ENCODE measurements at places on chromosomes 7 and 10. TPM values are rescaled to one million over a fixed set of nuclear protein-coding genes. Genes with fewer than 3 reads are reported as not detected.

GRCh38 chr10:132967540-132967939 is 25.2 kb upstream of the CFAP46 start:
- no peaks in the 10 kb centered on the region for H3K36me3 ChIP-seq
- H3K4me1 ChIP-seq = peaks cover 7% of the 10 kb centered on the region
- H3K27me3 ChIP-seq = no peaks in the 10 kb centered on the region
- no peak overlapping the region for H3K4me3 ChIP-seq
- no peak overlapping the region for H3K27ac ChIP-seq
- DNase-seq = no peak

DNA sequence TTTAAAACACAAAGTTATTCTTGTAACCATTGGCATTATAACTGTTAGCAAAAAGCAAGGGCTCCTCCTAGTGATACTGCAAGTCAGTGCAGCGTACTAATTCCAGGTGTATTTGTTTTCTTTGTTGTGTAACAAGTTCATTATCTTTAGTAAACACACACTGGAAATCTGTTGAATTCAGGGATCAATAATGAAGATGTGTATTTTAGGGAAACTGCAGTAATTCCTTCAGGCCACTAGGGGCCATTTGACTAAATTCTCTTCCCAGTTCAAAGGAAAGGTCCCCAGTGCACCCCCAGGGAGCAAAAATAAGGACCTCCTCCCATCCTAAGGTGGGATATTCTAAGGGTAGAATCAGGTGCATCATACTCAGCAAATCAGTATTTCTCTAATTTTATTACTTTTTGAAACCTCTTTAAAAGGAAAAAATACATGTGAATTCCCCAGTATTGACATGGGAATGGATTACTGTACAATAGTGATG is 158.6 kb upstream of the LYZL1 start:
- no peak overlapping the region for H3K27ac ChIP-seq
- H3K4me3 ChIP-seq = no peak overlapping the region
- H3K36me3 ChIP-seq = no peaks in the 10 kb centered on the region

Gene ARHGAP22
- total RNA-seq = 10.7 TPM

DNA sequence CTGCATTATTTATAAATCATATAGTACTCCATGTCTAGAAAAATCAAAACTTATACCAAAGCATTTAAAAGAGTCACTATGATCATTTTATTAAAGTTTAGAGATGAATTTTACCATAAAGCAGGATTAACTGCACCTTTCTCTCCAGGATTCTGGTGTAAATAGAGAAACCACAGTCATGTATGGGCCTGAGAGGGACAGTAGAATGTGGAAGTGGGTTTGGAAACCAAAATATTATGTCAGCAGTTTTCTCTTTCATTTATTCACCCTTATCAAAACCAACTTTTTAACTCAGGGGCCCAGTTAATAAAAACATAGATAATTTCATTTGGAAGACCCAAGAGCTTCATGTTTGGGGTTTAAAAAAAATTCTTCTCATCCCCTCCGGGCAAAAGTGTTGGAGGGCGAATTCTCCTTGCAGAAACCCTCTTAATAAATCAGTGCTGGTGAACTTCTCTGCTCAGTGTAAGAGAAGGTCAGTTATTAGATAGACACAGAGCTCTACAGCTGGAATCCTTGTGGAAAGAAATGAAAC is 266.2 kb downstream of the CREB5 start:
- peaks cover 39% of the 10 kb centered on the region for H3K4me1 ChIP-seq
- no peak for DNase-seq
- H3K27me3 ChIP-seq = no peaks in the 10 kb centered on the region
- H3K27ac ChIP-seq = no peak overlapping the region
- no peak overlapping the region for H3K4me3 ChIP-seq

DNA sequence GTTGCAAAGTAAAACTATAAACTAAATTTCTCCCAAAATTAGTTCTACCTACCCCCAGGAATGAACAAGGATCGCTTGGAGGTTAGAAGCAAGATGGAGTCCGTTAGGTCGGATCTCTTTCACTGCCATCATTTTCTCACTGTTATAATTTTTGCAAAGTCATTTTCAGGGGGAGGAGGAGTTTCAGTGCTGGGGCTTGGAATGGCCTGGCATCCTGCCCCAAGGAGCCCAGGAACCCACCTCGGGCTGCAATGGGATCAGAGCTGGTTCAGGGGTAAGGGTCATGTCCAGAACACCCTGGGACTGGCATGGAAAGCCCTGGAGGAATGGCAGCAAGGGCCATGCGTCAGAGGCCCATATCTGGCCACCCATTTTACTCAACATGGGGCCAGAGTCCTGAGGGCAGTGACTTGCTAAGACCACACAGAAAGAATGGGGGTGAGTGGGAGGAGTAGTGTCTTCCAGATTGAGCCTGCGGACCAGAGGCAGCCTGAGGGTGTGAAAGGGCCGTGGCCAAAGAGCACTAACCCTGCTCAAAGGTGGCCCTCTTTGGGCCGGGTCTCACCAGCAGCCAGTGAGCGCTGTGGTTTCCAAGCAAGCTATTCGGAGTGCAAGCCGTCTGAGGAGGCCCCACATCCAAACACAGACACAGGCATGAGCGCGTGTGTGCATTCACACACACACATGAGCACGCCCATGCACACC is 31.8 kb downstream of the GPRIN2 start:
- H3K4me1 ChIP-seq = 0 out of 2 replicates have a peak, but pooled peaks cover 7% of the 10 kb centered on the region
- H3K4me3 ChIP-seq = no peak overlapping the region
- H3K27me3 ChIP-seq = no peaks in the 10 kb centered on the region
- no peak for DNase-seq

Gene EIF5AL1
- total RNA-seq = 2.0 TPM

GRCh38 chr7:79515358-79515757 is 61.9 kb upstream of the MAGI2 start:
- no peaks in the 10 kb centered on the region for H3K27me3 ChIP-seq
- peaks cover 10% of the 10 kb centered on the region for H3K4me1 ChIP-seq
- H3K4me3 ChIP-seq = no peak overlapping the region
- H3K36me3 ChIP-seq = no peaks in the 10 kb centered on the region

GRCh38 chr10:116262678-116263077 is 10.3 kb downstream of the GFRA1 start:
- DNase-seq = no peak
- H3K4me1 ChIP-seq = no peaks in the 10 kb centered on the region
- no peak overlapping the region for H3K27ac ChIP-seq
- no peak overlapping the region for H3K4me3 ChIP-seq
- H3K27me3 ChIP-seq = peaks cover 14% of the 10 kb centered on the region

GRCh38 chr7:37109843-37110242 is 338.8 kb downstream of the ELMO1 start:
- H3K4me1 ChIP-seq = no peaks in the 10 kb centered on the region
- H3K27me3 ChIP-seq = no peaks in the 10 kb centered on the region
- peak; percentile 22 for DNase-seq
- no peak overlapping the region for H3K4me3 ChIP-seq

DNA sequence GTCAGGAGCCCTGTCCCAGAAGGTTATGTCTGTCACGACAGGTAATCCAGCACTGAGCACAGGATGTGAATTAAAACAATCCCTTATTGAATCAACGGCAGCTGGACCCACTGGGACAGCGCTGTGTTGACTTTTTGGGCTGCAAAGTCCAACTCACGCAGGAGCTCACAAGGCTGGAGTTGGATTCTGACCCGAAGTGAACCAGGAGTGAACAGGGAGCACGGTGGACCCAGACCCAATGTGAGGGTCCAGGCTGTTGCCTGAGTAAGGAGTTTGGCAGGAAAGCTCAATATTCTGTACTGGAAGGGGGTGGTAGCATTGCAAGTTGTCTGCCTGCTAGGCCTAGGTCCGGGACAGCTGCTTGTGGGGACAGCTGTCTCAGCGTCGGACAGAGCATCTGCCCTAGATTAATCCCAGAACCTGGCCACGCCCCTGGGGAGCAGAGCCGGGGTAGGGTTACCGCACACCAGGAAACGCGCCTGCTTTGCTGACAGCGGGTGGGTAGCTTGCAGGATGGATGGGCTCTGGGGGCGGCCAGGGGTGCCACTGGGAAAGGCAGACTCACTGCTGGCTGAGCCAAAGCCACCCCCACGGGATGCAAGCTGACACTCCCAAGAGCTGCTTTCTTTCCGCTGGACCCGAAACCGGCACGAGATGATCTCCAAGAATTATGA is 24.0 kb downstream of the COL26A1 start:
- peaks cover 27% of the 10 kb centered on the region for H3K4me1 ChIP-seq
- peak overlapping the region; percentile 90 for H3K27ac ChIP-seq
- peak overlapping the region; percentile 28 for H3K4me3 ChIP-seq
- H3K27me3 ChIP-seq = no peaks in the 10 kb centered on the region

Gene ANXA8
- total RNA-seq = not detected

Gene DYDC2
- total RNA-seq = 8.1 TPM

Gene NKX1-2
- total RNA-seq = 37.0 TPM

Gene EEPD1
- total RNA-seq = 12.4 TPM

Gene MYL7
- total RNA-seq = 2.4 TPM

GRCh38 chr7:95758187-95758586 is 14.2 kb upstream of the DYNC1I1 start:
- H3K4me1 ChIP-seq = no peaks in the 10 kb centered on the region
- no peak for DNase-seq
- H3K36me3 ChIP-seq = no peaks in the 10 kb centered on the region
- no peak overlapping the region for H3K4me3 ChIP-seq
- H3K27me3 ChIP-seq = no peaks in the 10 kb centered on the region

All from GM23338 (cell line).